CD4-positive, alpha-beta T cell (primary cell): ENCODE measurements at places on chromosomes 13 and 19. TPM values are rescaled to one million over a fixed set of nuclear protein-coding genes. Genes with fewer than 3 reads are reported as not detected.

DNA sequence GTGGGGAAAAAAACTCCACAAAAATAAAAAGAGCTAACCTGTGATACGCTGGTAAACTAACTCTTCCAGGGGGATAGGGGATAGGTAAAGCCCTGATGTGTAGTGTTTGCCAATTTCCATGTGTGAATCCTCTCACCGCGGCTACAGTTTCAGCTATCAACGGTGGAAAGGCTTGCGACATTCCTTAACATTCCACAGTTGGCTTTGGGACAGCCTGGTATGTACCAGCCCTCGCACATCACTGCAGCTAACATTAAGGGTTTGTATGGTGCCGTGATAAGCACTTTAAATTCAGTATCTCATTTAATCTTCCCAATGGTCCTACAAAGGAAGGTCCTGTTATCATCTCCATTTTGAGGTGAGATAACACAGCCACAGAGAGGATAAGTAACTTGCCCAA, 112.4 kb downstream of the KATNAL1 start:
- DNase-seq, result no peak

DNA sequence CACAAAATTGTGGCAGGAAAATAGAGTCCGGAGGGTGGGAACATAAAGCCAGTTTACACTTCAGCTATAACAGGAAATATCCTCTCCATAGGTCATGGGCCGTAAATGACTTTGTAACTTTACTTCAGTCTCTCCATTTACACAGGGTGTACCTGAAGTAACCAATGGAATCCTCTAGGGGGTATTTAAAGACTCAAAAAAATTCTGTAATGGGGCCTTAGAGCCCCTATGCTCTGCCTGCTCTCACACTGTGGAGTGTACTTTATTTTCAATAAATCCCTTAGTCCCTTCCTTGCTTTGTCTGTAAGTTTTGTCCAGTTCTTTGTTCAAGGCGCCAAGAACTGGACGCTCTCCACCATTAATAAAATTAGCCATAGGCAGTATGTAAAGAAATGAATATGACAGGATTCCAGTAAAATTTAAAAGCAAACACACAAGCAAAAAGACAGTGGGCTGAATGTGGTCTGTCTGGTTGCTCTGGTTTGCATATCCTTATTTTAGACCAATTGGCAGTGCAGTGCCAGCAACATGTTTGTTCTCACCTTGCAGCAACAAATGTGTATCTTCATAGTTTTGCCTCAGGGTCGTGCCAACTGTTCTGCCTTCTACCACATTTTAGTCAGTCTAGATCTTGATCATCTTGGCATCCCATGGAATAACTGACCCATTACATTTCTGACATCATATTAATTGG, 801.5 kb upstream of the SPRY2 start:
- DNase-seq, result no peak

DNA sequence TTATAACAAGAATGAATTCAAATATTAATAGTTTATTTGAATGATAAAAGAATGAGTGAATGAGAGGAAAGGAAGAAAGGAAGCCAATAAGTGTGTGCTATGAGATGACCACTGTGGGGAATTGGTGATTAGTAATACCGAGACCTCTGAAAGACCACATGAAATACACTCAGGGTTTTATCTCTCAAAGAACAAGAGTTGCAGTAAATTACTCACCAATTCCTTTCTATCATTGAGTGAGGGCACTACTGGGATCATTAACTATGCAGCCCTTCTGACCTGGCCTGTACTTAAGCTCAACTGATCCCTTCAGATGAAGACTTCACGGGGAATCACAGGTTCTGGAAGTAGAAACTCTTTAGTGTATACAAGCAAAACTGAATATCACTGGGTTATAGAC, 1636.1 kb downstream of the SLITRK5 start:
- no peak for DNase-seq

DNA sequence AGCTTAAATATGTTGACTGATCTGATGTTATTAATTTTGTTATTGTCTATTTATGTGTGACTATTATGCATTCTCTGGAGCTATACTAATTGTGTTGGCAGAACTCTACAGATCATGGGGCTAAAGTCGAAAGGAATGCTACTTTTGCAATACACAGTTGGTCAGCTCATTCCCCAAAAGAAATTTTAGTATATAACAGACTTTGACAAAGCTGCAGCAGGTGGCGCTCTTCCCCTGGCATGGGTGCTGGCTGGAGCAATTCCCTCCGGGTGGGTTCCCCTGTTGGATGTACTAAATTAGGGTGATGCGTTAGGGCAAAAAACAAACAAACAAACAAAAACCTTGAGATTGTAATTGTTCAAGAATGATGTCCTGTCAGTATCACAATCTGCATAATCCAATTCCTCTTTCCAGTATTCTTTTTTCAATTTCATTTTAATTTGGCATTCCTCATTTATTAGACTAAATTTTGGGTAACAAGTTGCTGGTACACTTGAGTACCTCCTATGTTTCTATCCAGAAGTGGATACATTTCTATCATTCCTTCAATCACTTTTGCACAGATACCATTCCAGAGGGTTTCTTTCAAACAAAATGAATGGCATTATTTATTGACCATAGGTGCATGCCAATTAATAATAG, 322.8 kb upstream of the EDNRB start:
- no peak for DNase-seq

DNA sequence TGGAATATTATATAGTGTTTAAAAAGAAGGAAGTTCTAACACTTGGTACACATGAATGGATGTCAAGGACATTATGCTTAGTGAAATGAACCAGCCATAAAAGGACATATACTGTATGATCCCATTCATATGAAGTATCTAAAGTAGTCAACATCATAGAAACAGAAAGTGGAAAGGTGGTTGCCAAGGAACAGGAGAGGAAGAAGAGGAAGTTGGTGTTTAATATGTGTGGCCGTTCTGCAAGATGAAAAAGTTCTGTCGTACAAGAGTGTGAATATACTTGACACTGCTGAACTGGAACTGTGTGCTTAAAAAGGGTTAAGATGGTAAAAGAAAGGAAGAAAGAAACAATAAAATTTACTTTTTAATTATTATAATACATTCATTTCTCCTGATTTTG, 33.1 kb upstream of the C1QTNF9 start:
- no peak for DNase-seq

GRCh38 chr13:112443191-112443994, 67.2 kb downstream of the SPACA7 start:
- no peak for DNase-seq

DNA sequence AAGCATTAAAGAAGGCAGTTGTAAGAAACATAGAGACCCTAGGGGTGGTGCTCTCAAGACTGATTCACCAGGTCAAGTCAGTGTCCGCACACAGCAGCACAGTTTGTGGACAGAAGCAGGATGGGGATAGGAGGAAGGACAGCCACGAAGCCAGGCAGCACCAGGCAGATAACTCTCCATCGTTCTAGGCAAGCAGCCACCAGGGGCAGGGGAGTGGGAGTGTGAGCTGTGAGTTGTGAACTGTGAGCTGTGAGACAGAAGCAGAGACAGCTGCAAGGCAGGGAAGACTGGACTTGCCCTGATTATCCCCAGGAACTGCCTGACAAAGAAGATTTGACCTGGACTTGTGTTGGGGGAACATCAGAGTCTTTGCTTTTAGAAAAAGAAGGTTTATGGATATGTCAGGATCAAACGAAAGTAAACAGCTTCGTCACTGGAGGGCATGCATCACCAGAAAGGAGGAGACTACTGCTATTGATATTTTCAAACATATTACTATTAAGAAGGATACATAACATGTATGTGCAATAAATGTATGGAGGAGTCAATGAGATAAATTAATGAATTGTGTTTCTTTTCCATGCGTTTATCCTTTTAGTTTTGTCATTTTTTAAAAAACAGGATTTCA, 286.1 kb downstream of the IRS2 start:
- DNase-seq, result no peak

DNA sequence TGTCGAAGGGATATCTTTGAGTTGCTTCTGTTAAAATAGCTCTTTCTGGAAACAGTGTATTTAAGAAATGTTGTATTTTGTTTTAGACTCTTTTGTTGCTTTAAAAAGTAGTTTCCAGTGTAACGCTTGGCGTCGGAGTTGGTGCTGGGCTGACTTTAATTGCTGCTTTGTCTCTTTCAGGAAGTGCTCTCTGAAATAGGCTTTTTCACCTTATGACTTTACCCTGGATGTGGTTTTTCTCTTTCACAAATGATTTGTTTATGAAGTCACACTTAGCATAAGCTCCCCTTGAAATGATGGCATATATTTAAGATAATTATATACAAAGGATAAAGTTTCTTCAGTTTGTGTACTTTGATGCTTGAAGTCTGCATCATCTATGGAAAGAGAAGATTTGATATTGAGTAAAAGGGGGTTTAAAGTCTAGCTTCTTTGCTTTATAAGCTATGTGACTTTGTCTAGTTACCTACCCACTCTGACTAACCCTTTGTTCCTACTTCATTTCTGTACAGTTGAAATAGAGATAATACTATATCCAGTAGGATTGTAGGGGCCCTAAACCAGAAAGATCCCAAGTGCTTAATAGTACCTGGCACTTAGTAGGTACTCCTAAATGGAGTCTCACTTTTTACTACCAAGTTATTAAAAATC, at the start of gene GPR18:
Gene GPR18, minus strand, starts transcription at position 170 of the 651 bp plus-strand sequence. CDS start 2,507 bp downstream, outside the sequence.
- DNase-seq, result no peak

- DNase-seq, result no peak
These were observed 130.2 kb downstream of the FGF9 start for GRCh38 chr13:21800837-21801616.

GRCh38 chr13:43494206-43494605, 292.6 kb downstream of the ENOX1 start:
- DNase-seq, result no peak

DNA sequence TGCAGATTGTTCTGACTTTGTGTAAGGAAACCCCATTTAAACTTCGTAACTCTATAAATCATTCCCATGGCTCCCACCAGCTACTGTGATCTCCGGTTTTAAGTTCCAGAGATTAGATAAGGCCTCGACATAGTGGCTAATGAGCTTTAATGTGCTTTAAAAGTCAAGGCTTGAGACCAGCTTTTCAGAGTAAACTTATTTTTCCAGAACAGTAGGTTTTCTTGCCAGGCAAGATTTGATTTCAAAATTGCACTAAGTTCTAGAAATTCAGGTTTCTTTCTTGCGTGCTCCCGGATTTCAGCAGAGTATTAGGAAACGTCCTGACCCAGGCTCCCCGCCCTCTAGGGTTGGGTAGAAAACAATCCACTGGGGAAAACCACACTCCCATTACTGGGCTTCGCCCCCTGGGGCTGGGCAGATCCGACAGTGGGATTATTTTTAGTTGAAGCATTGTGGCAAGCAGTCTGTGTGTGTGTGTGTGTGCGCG, 43.3 kb downstream of the CRYL1 start:
- DNase-seq, result no peak

GRCh38 chr19:13804830-13805683, 9.8 kb downstream of the ZSWIM4 start:
- no peak for DNase-seq

DNA sequence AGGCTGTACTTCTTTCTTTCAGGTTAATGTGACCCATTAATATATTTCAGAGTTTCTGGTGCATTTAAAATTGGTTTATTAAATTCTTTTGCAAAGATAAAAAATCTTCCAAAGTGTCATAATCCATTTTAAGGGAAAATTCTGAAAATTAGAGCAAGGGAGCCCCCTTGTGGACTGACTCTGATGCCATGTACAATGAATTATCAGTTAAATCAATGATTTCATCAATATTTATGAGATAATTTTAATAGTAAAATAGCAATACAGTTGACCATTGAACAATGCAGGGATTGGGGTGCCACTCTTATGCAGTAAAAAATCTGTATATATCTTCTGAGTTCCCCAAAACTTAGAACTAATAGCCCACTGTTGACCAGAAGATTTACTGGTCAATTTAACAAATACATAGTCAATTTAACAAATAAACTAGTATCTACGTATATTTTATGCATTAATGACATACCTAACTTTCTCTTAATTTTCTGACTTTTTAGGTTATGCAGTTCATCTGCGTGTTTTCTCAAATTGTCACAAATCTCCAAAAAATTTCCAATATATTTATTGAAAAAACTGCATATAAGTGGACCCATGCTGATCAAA, 479.1 kb upstream of the MIR17HG start:
- no peak for DNase-seq

GRCh38 chr19:46530636-46531035, 35.0 kb upstream of the PNMA8B start:
- DNase-seq, result no peak

DNA sequence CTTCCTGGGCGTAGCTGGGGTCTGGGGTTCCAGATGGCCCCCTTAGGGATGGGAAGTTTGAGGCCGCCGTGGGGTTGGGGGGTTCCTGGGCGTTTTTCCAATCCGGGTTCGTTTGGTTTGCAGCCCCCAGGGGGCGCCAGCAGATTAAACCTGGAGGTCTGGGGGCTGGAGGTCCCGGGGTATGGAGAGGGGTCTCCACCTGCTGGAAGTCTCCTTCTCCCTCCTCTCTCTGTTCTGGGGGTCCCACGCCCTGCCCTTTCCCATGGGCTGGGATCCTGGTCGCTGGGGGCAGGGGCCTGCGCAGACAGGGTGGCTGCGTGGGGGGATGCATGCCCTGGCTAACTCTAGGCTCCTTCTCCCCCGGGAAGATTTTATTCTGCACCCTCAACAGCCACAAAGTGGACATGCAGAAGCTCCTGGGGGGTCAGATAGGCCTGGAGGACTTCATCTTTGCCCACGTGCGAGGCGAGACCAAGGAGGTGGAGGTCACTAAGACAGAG, 899 bp downstream of the GIPC3 start:
- DNase-seq, result peak; percentile 47

- DNase-seq, result no peak
These were observed 1301.5 kb upstream of the ATXN8OS start for GRCh38 chr13:68806125-68806524.

ZNF730 gene
- not detected for total RNA-seq

C1QTNF9B gene
- not detected for total RNA-seq

ODAD3 gene
- total RNA-seq, result not detected

GAS6 gene
- total RNA-seq, result 0.52 TPM

MYPOP gene
- total RNA-seq, result 4.7 TPM
